ENCODE measurements at places on chromosomes 5 and 9. TPM values are rescaled to one million over a fixed set of nuclear protein-coding genes. Genes with fewer than 3 reads are reported as not detected.

The LRRC19 gene
- not detected for total RNA-seq

The SLC46A2 gene
- not detected for total RNA-seq

The IFNK gene
- total RNA-seq, result not detected

The TLX3 gene
- total RNA-seq, result not detected

The DAPK1 gene
- total RNA-seq, result 2.1 TPM

The C9orf50 gene
- not detected for total RNA-seq

The DAB2 gene
- total RNA-seq, result not detected

The TAF11L10 gene
- not detected for total RNA-seq

The PHF24 gene
- not detected for total RNA-seq

The SPATA31E1 gene
- total RNA-seq, result not detected

The PHYHD1 gene
- 1.5 TPM for total RNA-seq

The SPATA31D4 gene
- not detected for total RNA-seq

The CDH9 gene
- total RNA-seq, result not detected

The SVEP1 gene
- not detected for total RNA-seq

The MYORG gene
- total RNA-seq, result 5.5 TPM

The DIPK1B gene
- 0.14 TPM for total RNA-seq

The LPAR1 gene
- not detected for total RNA-seq

The ANKRD34B gene
- total RNA-seq, result not detected

Data from activated CD8-positive, alpha-beta T cell treated with anti-CD3 and anti-CD28 coated beads for 36 hours (primary cell).